ENCODE measurements at places on chromosomes 13 and 19. TPM values are rescaled to one million over a fixed set of nuclear protein-coding genes. Genes with fewer than 3 reads are reported as not detected.

Gene KASH5
- total RNA-seq: 0.59 TPM

Gene ZNF256
- total RNA-seq: 23.2 TPM

Gene RFX2
- 11.0 TPM for total RNA-seq

Gene FGF21
- not detected for total RNA-seq

Gene JUNB
- total RNA-seq: 1.5 TPM

Gene CEACAM4
- not detected for total RNA-seq

Gene KLK12
- total RNA-seq: not detected

Gene ATP8A2
- 4.8 TPM for total RNA-seq

Gene JUND
- 51.7 TPM for total RNA-seq

Gene CCDC122
- total RNA-seq: 12.0 TPM

Gene CLDN10
- 22.8 TPM for total RNA-seq

Gene EDNRB
- total RNA-seq: 2.2 TPM

DNA sequence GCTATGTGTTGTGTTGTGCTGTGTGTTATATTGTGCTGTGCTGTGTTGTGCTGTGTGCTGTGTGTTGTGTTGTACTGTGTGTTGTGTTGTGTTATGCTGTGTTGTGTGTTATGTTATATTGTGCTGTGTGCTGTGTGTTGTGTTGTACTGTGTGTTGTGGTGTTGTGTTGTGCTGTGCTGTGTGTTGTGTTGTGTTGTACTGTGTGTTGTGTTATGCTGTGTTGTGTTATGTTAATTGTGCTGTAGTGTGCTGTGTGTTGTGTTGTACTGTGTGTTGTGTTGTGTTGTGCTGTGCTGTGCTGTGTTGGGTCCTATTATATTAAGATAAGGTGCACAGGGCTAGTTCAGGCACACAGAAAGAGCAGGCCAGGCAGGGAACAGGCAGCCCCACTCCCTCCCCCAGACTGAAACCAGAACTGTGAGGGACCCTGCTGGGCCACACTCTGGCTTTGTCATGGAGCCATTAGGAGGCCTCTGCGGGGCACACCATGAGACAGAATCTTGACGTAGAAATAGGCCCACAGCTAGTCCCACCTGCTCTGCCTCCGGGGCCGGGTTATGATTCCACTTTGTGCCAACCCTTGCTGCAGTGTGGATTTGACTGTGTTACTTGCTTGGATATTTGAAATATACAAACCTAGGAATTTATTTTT, 12.1 kb downstream of the SOX1 start:
- no peak overlapping the region for H3K4me3 ChIP-seq
- H3K27ac ChIP-seq: no peak overlapping the region
- DNase-seq: peak; percentile 39
- peaks cover 49% of the 10 kb centered on the region for H3K27me3 ChIP-seq
- no peaks in the 10 kb centered on the region for H3K36me3 ChIP-seq

DNA sequence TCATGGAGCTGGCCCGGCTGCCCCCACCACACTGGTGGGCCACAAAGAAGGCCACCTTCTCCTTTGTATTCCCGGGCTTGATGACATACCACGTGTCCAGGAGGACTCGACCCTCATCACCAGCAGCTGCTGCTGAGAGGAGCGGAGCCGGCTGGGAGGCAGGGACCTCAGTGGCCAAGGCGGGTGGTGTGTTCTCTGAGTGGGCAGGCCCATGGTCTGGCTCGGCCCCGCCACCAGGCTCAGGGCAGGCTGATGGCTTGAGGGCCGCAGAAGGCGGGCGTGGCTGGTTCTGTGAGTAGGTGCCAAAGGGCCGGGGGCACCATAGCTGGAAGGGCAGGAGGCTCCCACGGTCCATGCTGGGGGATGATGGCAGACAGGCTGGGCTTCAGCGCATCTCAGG, 17.6 kb downstream of the FBXO46 start:
- no peak overlapping the region for H3K4me3 ChIP-seq
- H3K36me3 ChIP-seq: no peaks in the 10 kb centered on the region
- no peak overlapping the region for H3K27ac ChIP-seq
- no peak for DNase-seq

DNA sequence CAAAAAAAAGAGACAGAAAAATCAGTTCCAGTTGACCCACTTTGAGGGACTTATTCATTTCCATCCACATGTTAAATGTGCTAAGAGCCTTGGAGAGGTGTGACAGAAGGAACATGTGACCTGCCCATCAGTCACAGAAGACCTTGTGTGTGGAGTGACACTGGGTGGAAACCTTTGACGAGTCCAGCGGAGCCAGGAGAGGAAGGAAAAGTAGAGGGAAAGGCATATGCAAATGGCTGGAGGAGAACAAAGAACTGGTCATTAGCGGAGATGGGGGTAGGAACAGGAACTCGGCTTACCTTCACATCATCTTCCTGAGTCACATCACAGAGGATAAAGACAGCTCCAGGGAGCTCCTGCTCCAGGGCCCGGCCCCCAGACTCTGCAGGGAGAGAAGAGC, 2.3 kb downstream of the HSD17B14 start:
- no peak for DNase-seq
- no peaks in the 10 kb centered on the region for H3K36me3 ChIP-seq
- H3K27ac ChIP-seq: no peak overlapping the region
- H3K4me1 ChIP-seq: no peaks in the 10 kb centered on the region
- H3K4me3 ChIP-seq: no peak overlapping the region

DNA sequence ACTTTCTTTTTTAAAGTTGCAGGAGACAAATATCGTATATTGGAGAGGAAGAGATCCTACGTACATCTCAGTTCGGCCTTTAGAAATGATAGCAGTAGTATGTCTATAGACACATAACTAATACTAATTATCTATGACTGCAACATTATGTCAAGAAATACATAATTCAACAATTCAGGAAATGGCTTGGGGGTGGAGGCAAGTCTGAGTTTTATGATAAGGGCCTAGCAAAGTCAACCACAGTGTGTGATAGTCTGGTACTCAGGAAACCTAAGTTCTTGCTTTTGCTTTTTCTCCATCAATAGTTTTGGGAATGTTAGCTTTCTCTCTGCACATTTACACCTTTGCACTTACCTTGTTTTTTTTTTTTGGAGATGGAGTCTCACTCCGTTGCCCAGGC, 27.5 kb upstream of the OBI1 start:
- no peak overlapping the region for H3K27ac ChIP-seq
- no peak overlapping the region for H3K4me3 ChIP-seq
- no peaks in the 10 kb centered on the region for H3K4me1 ChIP-seq
- no peak for DNase-seq

DNA sequence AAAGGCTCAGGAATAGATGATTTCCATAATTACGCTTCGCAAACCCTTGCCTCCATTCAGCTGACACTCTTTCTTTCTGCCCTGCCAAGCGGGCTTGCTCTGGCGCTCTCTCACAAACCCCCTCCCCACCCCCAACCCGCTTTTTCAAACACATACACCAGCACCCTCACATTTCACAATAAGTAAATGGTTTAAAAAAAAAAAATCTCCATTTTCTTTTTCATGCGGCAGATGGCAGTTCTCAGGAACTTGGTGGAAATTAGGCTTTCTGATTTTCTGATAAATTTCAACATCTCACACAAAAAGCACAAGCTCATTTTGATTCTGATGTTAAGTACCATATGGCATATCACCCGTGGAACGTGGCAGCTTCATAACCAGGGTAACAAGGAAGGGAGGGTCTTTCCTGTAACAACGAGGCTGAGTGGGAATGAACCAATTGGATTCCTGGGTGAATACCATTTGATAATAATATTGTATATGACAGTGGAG, 43.8 kb downstream of the C13orf42 start:
- DNase-seq: no peak
- no peaks in the 10 kb centered on the region for H3K27me3 ChIP-seq
- H3K36me3 ChIP-seq: no peaks in the 10 kb centered on the region
- no peaks in the 10 kb centered on the region for H3K4me1 ChIP-seq

GRCh38 chr13:39787086-39787487, 131.6 kb downstream of the COG6 start:
- peak; percentile 62 for DNase-seq
- H3K27me3 ChIP-seq: no peaks in the 10 kb centered on the region
- H3K4me1 ChIP-seq: peaks cover 18% of the 10 kb centered on the region
- no peaks in the 10 kb centered on the region for H3K36me3 ChIP-seq
- H3K4me3 ChIP-seq: no peak overlapping the region
- no peak overlapping the region for H3K27ac ChIP-seq

GRCh38 chr19:2249010-2249866, at the start of gene AMH:
AMH (plus strand) TSS chr19:2249323; CDS start chr19:2249333, 10 bp downstream.
- peaks cover 19% of the 10 kb centered on the region for H3K27me3 ChIP-seq
- no peak within 1 kb of the TSS for H3K4me3 ChIP-seq
- peaks cover 10% of the 10 kb centered on the region for H3K4me1 ChIP-seq
- no peak for DNase-seq
- no peaks in the 10 kb centered on the region for H3K36me3 ChIP-seq
- peak within 1 kb of the TSS; percentile 29 for H3K27ac ChIP-seq

GRCh38 chr13:75102001-75102716, 379.8 kb downstream of the TBC1D4 start:
- H3K27me3 ChIP-seq: no peaks in the 10 kb centered on the region
- no peak overlapping the region for H3K4me3 ChIP-seq
- peaks cover 14% of the 10 kb centered on the region for H3K4me1 ChIP-seq
- peak; percentile 54 for DNase-seq
- H3K36me3 ChIP-seq: no peaks in the 10 kb centered on the region
- no peak overlapping the region for H3K27ac ChIP-seq

DNA sequence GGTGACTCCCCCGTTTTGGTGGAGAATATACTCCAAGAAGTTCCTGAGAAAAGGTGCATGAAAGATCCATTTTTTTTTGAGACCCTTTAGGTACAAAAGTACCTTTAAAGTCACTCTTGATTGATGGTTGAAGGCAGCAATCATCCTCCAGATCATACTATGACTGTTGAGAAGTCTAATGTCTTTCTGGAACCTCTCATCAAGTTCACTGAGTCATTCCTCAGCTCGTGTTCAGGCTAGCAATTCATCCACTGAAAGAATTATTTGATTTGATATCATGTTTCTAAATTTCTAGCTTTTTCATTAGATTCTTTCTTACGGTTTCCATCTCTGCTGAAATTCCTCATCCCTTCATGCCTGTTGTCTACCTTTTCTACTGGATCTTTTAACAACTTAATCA, 65.1 kb upstream of the GJB6 start:
- H3K27ac ChIP-seq: no peak overlapping the region
- H3K4me3 ChIP-seq: no peak overlapping the region
- H3K27me3 ChIP-seq: peaks cover 16% of the 10 kb centered on the region
- no peaks in the 10 kb centered on the region for H3K36me3 ChIP-seq

DNA sequence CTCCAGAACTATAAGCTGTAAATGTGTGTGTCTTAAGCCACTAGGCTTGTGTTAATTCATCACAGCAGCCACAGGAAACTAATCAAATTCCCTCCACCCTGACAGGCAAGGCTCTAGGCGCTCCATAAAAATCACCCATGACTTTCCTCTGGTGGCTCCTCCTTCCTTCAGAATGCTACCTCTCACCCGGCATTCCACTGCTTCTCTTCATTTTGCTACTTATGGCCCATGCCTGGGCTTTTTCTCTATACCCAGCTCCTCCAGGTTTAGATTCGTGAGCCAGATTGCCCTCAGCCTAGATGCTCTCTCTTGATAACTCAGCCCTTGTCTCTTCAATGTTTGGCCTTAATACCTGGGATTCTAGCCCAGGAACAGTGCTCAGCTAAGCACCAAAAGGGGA, 36.4 kb upstream of the MBNL2 start:
- H3K27me3 ChIP-seq: no peaks in the 10 kb centered on the region
- H3K4me3 ChIP-seq: no peak overlapping the region
- H3K36me3 ChIP-seq: no peaks in the 10 kb centered on the region
- H3K27ac ChIP-seq: no peak overlapping the region
- DNase-seq: no peak
- H3K4me1 ChIP-seq: no peaks in the 10 kb centered on the region

GRCh38 chr13:114070098-114070799, 62.2 kb downstream of the RASA3 start:
- H3K27ac ChIP-seq: no peak overlapping the region
- H3K27me3 ChIP-seq: no peaks in the 10 kb centered on the region
- DNase-seq: no peak
- peaks cover 33% of the 10 kb centered on the region for H3K4me1 ChIP-seq
- H3K36me3 ChIP-seq: no peaks in the 10 kb centered on the region
- H3K4me3 ChIP-seq: no peak overlapping the region

- H3K4me1 ChIP-seq: peaks cover 20% of the 10 kb centered on the region
- H3K36me3 ChIP-seq: peaks cover 8% of the 10 kb centered on the region
- no peak overlapping the region for H3K27ac ChIP-seq
- no peak for DNase-seq
- no peaks in the 10 kb centered on the region for H3K27me3 ChIP-seq
Observed at GRCh38 chr13:39032150-39032549, 5.7 kb downstream of the PROSER1 start.

- no peak overlapping the region for H3K27ac ChIP-seq
- no peak for DNase-seq
- no peaks in the 10 kb centered on the region for H3K27me3 ChIP-seq
- no peak overlapping the region for H3K4me3 ChIP-seq
- no peaks in the 10 kb centered on the region for H3K4me1 ChIP-seq
- no peaks in the 10 kb centered on the region for H3K36me3 ChIP-seq
Observed at GRCh38 chr19:46283771-46284170, 13.1 kb upstream of the HIF3A start.

GRCh38 chr19:38975861-38976271, 324 bp upstream of the FBXO17 start:
- peak; percentile 67 for DNase-seq
- H3K4me1 ChIP-seq: peaks cover 7% of the 10 kb centered on the region
- H3K4me3 ChIP-seq: peak overlapping the region; percentile 71

- H3K4me3 ChIP-seq: no peak overlapping the region
- no peaks in the 10 kb centered on the region for H3K36me3 ChIP-seq
- H3K27ac ChIP-seq: no peak overlapping the region
- no peak for DNase-seq
- no peaks in the 10 kb centered on the region for H3K27me3 ChIP-seq
- H3K4me1 ChIP-seq: no peaks in the 10 kb centered on the region
Observed at GRCh38 chr13:65112123-65112522, 2118.0 kb downstream of the PCDH9 start.

DNA sequence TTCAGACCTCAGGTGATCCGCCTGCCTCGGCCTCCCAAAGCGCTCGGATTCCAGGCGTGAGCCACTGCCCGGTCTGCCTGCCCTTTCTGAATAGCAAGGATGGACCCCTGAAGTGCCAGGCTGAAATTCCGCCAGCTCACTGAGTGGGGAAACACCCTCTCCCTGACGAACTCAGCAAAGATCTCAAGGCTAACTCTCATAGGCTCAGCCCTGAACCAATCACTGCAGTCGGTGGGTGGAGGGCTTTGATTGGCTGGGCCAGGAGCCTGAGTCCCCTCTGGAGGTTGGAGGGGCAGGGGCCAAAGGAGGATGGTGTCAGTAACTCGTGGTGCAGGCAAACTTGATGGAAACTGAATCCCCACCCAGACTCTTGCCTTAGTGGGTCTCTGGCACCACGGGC, 11.2 kb upstream of the COMP start:
- H3K27me3 ChIP-seq: peaks cover 81% of the 10 kb centered on the region
- H3K27ac ChIP-seq: no peak overlapping the region

GRCh38 chr13:22468045-22468444, 712.7 kb upstream of the SGCG start:
- no peak for DNase-seq
- H3K27me3 ChIP-seq: no peaks in the 10 kb centered on the region
- no peaks in the 10 kb centered on the region for H3K36me3 ChIP-seq
- H3K27ac ChIP-seq: no peak overlapping the region
- no peaks in the 10 kb centered on the region for H3K4me1 ChIP-seq
